ENCODE measurements at places on chromosomes 6 and 20.

GRCh38 chr6:124064317-124065113, 260.9 kb downstream of the NKAIN2 start:
- DNase-seq: no peak

- peak; percentile 13 for DNase-seq
These were observed 5.3 kb downstream of the SOBP start for GRCh38 chr6:107495196-107495643.

DNA sequence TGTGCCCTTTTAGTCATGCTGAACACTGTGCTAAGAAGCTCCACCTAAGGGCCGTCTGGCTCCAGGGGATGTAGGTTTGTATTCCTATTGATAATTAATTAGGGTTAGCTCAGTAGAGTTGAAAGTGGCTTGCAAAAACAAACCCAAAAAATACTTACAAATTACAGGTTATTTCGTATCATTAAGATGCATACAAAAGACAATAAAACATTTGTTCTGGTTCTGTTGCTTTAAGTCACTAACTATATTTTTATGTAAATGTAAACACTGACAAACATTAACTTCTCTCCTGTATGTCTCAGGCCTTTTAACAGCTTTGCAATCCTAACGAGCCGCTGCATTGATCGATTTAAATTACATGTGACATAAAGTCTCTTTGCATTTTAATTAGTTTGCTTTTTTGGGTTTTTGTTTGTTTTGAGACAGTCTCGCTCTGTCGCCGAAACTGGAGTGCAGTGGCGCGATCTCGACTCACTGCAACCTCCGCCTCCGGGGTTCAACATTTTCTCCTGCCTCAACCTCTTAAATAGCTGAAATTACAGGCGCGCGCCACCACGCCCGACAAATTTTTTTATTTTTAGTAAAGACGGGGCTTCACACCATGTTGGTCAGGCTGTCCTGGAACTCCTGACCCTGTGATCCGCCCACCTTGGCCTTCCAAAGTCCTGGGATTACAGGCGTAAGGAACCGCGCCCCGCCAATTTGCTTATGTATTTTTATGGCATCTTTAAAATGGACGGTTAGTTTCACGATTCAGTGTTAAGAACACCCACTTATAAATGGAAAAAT, 110.9 kb downstream of the HFE start:
- DNase-seq: peak; percentile 5

DNA sequence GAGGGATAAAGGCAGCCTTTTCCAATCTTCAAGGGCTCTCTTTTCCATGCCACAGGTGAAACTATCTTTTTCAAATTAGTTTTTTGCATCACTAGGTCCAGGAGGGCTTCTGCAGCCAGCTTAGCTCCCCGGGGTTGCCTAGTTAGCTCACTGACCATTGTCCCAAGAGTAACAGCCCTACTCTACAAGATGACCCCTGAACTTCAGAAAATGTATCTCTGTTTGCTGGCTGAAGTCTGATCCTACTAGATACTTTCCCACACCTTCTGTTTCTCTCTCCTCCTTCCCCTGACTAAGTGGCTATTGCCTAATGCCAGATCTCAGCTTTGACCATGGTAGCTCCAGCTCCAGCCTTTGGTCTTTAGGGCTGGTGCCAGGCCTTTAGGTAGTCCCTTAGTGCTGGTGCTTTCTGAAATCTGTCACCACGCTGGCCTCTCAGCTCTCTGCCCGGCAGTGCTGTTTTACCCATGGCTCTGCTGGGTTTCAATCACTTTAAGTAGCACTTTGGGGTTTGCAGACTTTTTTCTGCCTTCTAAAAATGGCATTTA, 255.1 kb downstream of the RNGTT start:
- no peak for DNase-seq

DNA sequence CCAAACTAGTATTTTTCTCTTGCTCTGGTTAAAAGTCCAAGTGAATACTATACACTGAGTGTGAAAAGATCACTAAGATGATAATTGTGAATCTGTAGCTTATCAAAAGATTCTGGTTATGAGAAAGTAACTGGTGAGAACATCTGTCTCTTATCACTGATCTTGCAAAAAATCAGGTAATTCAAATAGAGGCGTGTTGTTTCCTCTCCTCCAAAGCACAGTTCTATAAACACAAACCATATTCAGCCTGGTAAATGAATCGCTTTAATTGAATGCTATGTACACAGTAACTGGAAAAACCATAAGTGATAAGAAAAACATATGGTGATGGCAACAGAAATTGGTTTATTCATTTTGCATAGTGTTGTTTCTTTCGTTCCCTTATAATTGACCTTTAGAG, 161.0 kb downstream of the RALGAPA2 start:
- no peak for DNase-seq

DNA sequence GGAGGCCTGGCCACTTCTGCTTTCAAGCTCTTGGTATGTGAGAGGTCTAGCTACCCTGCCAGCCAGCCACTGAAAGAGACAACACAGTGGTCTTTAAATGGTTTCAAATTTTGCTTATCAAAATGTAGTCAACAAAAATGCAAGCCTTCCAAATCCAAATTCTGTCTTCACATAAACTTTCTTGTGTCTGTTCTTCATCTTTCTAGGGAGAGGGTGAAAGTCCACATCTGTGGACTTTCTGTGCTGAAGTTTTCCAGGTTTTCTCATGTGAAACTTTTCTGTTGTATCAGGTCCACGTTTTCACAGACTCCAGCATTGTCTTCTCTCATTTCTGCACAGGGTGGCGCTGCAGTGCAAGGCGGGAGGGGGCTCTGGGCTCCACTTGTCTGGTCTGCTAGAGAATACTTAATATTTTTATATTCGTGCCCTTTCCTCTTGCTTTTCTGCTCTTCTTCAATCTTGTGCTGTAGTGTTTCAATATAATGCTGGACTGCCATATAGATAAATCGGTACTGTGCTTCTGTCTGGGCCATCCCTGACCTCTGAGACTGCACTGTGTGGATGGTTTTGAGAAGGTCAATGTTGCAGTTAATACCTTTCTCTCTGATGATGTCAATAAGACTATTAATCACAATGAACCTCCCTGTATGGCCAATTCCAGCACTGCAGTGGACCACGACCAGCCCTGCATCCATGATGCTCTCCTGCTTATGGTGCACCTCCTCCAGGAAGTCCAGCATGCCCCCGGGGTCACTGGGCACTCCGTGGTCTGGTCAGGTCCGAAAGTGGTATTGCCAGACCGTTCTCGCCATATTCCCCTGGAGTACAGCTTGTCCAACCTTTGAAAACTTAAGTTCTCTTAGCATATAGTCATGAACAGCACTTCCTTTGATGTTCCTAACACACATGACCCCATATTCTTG, 161.6 kb upstream of the TNFAIP3 start:
- DNase-seq: no peak

DNA sequence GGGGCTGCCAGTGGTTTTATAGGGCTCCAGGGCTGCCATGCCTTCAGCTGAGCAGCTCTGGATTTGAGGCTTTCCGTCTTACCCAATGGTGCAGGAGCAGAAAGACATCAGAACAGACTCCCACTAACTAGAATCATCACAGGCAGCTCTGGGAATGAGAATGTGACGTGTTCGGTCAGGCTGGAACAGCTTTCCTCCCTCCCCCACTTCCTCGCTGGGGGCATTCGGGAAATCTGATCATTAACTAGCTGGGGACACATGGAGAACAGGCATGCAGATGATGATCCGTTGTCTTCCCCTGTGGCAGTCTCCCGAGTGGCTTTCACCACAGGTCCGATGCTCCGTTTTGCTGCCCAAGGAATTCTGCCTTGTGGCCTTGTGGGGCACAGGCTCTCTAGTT, 5.5 kb upstream of the MTG2 start:
- DNase-seq: no peak

DNA sequence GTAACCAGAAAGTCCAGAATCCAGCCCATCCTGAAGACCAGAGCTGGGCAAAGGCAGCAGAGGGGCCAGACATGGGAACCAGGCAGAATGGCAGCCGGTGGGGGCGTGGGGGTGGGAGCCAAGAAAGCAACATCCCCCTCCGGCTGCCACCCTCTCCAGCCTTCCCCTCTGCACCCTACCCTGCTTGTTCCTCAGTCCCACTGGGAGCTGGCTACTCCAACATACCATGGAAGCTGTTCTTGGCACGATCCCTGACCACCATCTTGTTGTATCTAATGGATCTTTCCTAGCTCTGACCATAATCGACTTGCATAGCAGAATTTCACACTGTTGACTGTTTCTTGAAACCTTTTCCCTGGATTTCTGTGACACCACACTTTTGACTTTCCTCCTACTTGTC, 30.2 kb downstream of the ADA start:
- DNase-seq: no peak

DNA sequence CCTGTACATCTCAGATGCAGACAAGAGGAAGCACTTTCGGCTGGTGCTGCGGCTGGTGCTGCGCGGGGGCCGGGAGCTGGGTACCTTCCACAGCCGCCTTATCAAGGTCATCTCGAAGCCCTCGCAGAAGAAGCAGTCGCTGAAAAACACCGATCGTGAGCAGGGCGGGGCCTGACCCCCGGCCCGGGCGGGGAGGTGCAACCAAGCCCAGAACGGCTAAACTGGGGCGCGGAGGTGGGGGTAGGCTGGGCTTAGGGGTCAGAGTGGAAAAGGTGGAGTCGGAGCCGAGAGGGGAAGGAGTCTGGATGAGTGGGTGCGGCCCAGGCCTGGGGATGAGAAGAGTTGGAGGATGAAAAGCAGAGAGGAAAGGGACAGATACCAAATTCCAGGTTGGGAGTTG, 4.1 kb upstream of the MATN4 start:
- no peak for DNase-seq

DNA sequence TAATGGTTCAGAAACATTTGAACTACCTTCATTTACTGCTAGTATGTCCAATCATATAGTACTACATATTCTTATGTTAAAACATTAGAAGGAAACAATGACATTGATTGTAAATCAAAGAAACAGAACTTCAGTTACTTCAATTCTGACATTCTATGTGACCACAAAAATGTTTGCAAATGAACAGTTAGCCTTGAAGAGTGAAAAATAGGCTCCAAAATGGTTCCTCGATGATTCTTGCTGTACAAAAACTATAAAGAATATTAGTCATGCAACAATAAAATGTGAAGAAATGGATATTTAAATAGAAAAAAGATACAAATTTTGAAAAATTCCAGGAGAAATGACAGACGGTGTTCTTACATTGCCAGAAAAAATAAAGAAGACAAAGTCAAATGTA, 686.9 kb downstream of the BCKDHB start:
- no peak for DNase-seq
